ENCODE measurements at places on chromosomes 3 and 15.

DNA sequence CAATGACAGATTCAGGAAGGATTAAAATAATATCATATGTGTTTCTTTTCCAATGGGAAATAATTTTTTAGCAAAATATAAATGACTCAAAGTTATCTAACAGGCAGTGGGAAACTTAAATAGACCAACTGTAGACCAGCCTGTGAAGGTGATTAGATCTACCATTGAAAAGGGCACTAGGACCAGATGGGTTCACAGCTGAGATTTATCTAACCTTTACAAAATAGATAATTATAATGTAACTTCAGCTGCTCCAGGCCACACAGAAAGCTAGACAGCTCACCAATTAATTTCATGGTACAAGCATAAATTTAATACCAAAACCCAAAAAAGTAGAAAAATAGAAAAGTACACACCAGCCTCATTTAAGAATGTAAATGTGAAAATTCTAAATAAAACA, 240.4 kb upstream of the MRPL3 start:
- DNase-seq: no peak

- no peak for DNase-seq
Measured at GRCh38 chr3:141255846-141256261, 24.2 kb downstream of the PXYLP1 start.

- no peak for DNase-seq
Measured at GRCh38 chr3:180277041-180277440, 240.3 kb upstream of the PEX5L start.

DNA sequence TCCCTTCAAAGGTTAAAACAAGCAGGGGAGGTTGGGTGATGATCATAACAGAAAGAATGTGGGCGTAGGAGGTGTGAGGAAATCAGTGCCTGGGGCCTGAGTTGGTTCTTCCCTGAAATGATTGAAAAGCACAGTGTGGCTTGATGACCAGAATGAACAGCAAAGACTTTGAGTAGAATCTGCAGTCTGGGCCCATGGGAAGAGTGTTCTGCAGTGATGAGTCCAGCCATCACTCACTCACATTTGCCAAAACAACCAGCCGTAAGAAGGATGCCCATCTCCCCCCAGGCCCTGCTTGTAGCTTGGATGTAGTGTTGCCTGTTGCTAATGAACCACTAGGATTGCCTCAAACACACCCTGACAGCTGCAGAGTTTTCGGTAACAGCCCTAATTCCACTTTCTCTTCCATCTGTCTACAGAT, 67.9 kb downstream of the VGLL3 start:
- no peak for DNase-seq

GRCh38 chr15:53416219-53416940, 343.1 kb downstream of the WDR72 start:
- DNase-seq: no peak

GRCh38 chr3:172685331-172686214, 25.3 kb downstream of the NCEH1 start:
- DNase-seq: no peak

GRCh38 chr15:22880981-22881738, 42.7 kb downstream of the NIPA2 start:
- no peak for DNase-seq

- DNase-seq: no peak
Measured at GRCh38 chr3:137709011-137709601, 55.0 kb upstream of the SOX14 start.

GRCh38 chr3:129313665-129314385, 35.2 kb downstream of the HMCES start:
- no peak for DNase-seq

GRCh38 chr3:109152320-109152719, 15.8 kb downstream of the C3orf85 start:
- DNase-seq: no peak

DNA sequence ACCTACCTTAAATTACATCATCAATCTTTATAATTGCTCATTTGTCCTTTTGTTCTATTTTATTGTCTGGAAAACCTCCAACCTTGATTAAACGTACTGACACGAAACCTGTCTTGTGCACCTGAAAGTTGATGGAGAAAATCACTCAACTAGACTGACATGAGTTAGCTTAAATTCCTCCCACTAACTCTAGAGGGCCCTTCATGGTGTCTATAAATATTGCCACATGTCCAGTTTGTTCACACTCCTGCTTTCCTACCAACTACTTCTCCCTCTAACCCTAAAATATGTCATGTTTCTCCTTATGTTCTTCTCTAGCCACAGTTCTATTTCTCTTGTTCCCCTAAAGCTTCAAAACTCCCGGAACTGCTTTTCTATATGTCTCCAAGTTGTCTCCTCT, 59.8 kb upstream of the SGO1 start:
- DNase-seq: no peak

DNA sequence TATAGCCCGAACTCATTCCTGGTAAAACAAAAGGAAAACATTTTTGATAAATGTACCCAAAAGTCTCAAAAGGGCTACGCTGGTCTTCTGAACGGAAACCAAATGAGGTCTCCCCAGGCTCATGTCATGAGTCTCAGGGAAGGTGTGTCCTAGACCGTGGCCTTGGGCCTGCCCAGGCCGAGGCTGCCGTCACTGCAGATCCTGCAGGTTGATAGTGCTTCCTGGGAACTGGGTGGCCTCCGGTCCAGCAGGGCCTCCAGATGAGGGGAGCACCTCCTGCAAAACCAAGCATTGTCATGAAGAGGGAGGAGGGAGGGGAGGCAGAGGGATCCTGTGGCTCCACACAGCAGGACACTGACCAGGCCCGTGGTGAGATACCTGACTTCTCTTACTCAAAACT, 37.5 kb downstream of the ZXDC start:
- no peak for DNase-seq

GRCh38 chr3:20185331-20185678, 701 bp downstream of the SGO1 start:
- DNase-seq: no peak

DNA sequence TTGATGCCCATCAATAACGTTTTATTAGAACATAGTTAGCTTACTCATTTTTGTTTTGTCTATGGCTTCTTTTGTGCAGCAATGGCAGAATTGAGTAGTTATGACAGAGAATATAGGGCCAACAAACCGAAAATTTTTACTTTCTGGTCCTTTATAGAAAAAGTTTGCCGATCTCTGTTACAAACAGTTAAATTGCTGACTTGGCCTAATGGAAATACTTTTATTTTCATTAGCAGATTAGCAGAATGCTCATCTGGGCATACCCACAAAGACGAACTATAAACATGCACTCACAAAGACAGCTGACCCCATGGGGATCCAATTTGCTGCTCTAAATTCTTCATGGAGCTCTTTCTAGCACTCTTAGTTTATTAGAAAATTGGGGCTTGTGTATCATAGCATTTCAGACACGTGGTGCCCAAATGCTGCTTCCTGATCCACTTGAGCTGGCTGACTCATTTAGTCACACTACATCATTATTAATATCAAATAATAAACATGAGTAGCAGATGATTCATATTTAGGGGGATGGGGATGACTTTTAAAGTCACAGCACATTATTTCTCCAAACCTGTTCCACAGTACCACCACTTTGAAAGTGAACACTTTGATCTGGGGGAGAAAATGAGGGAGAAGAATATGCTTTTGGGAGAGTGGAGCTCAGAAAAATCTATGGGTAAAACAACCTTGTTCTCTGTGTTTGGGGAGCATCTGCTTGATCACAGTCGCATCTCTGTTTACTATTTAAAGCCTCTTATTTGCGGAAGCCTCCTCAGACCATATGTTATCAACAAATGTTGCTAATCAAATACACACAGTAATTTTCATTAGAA, 228.1 kb upstream of the FEZF2 start:
- no peak for DNase-seq

DNA sequence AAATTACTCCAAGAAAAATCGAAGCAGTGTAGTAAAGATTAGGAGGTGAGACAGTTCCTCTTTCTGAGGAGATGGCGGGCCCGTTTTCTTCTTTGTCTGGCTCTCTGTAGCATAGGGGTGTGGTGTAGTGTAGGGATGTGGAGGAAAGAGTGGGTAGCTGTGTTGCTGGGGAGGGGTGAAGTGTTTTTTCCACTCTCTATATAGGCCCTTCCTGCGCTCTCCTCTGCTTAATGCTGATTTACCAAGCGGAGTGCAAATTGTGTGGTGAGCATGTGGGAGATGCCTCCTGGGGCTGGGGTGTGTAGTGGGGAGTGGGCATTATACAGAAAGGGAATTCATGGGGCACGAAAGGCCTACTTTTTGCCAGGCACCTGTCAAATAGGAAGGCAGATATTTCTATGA, 94.9 kb downstream of the ST6GAL1 start:
- no peak for DNase-seq

- DNase-seq: no peak
Measured at GRCh38 chr3:38151667-38152265, 13.3 kb downstream of the MYD88 start.

GRCh38 chr15:91547356-91547755, 306.2 kb upstream of the SLCO3A1 start:
- DNase-seq: no peak

DNA sequence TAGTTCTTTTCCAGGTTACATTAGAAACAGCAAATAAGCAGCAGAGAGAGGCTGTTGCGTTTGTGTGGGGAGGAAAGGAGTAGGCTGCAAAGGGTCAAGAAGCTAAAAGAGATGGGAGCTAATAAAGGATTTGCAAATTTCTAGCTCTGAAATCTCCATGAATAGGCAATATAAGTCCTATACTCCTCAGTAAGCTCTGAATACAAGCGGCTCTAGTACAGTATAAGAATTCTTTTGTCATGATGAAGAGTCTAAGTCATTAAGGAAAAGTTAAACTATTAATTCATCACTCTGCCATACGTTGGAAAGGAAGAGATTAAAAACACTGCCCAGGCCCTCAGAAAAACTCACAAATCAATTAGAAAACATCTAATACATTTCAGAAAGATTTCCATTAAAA, 59.3 kb downstream of the CEP152 start:
- DNase-seq: no peak

- no peak for DNase-seq
Measured at GRCh38 chr3:72123908-72124441, 339.0 kb upstream of the PROK2 start.

GRCh38 chr3:58349792-58350626, 17.3 kb downstream of the PXK start:
- DNase-seq: no peak

- DNase-seq: no peak
Measured at GRCh38 chr3:150302246-150302645, 105.9 kb upstream of the TSC22D2 start.

GRCh38 chr3:118577055-118577777, 457.4 kb downstream of the IGSF11 start:
- DNase-seq: no peak

GRCh38 chr15:57586661-57587424, 4.9 kb upstream of the MYZAP start:
- DNase-seq: no peak

- no peak for DNase-seq
Measured at GRCh38 chr15:57236561-57237300, 139.6 kb upstream of the CGNL1 start.

DNA sequence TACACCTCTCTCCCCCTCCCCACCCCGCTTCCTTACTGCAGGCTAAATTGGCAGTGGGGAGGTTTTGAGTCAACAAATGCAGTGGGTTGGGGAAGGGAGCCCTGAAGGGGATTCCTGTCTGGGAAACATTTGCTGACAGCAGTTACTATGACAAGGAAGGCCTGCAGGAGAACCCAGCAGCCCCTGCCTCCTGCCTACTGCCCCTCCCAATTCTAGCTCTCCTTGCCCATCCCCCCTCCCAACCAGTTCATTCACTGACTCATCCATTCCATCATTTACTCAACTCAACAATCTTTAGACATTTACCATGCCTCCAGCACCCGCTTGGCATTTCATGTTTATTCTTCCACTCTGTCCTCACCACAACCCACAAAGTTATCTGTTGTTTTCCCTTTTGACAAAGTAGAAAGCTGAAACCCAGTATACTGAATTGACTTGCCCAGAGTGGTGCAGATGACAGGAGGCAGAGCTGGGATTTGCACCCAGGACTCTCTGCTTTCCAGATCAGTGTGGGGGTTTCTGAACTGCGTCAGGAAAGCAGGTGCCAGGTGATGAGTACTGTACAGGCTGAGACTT, 75.0 kb downstream of the MAGEF1 start:
- no peak for DNase-seq

- DNase-seq: no peak
Measured at GRCh38 chr15:25797511-25797935, 65.6 kb downstream of the ATP10A start.

DNA sequence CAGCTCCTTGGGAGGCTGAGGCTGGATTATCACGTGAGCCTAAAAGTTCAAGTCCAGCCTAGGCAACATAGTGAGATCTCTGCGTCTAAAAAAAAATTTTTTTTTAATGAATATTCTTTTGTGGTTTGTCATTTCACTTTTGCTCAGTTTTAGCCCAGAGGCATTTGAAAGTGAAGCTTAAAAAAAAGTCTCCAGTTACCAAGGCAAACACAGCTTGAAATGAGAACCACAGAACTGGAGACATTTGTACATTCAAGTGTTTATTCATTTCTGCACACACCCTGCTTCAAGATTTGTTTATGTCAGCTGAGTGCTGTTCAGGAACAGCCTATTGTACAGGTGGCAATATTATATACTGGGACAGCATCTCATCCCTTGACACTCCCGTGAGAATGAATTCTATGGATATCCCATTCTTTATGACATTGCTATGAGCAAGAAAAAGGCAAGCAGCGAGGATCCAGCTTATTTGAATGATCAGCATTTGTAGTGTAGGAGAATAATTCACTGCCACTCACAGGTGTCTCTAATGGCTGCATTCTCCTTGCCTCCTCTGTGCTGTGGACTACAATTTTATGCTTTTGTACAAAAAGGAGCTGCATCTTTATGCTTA, 444.8 kb upstream of the GRM7 start:
- DNase-seq: no peak

DNA sequence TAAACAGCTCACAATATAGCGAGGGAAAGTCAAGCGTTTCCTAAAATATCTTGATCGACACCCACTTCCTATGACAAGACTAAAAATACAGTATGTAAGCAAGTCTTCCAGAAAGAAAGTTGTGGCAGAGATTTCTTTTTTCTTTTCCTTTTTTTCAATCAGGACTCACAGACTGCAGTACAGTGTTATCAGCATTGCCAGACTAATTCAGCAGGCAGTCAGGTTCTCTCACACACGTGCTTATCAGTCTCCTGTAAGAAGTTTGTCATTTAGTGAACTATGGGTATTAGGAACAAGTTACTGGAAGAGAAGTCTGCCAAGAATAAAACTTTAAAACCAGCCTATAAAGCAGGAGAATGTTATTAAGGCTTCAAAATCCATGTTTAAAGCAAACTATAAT, 32.8 kb upstream of the ZNF385D start:
- DNase-seq: no peak

Data from posterior cingulate gyrus (tissue), 11 donors.